ENCODE measurements at places on chromosomes 1 and 21.

DNA sequence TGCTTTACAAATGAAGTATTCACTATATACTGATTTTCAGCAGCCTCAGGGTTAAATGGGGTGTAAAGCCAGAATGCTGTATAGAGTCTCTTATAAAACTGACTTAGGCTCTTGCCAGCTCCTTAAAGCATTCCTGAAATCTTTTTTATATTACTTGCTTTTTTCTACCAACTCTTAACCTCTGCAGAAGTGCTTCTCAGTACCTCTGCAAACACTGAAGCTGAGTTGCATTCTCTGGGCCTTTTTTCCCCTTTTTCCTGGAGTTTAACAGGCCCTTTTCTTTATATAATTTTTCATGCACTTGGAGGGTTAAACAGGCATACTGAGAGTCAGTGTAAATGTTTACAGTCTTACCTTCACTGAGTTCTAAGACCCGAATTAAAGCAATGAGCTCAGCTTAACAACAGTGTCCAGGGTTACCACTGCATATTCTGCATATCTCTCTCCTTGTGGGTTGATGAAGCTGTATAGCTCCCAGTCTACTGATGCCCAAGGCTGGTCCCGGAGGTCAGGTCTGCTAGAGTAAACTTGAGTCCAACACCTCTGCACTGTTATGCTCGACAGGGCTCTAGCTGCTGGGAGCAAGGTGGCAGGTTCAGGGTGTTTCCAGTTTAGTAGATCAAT lies 40.9 kb upstream of the CFAP126 start:
- DNase-seq: no peak

DNA sequence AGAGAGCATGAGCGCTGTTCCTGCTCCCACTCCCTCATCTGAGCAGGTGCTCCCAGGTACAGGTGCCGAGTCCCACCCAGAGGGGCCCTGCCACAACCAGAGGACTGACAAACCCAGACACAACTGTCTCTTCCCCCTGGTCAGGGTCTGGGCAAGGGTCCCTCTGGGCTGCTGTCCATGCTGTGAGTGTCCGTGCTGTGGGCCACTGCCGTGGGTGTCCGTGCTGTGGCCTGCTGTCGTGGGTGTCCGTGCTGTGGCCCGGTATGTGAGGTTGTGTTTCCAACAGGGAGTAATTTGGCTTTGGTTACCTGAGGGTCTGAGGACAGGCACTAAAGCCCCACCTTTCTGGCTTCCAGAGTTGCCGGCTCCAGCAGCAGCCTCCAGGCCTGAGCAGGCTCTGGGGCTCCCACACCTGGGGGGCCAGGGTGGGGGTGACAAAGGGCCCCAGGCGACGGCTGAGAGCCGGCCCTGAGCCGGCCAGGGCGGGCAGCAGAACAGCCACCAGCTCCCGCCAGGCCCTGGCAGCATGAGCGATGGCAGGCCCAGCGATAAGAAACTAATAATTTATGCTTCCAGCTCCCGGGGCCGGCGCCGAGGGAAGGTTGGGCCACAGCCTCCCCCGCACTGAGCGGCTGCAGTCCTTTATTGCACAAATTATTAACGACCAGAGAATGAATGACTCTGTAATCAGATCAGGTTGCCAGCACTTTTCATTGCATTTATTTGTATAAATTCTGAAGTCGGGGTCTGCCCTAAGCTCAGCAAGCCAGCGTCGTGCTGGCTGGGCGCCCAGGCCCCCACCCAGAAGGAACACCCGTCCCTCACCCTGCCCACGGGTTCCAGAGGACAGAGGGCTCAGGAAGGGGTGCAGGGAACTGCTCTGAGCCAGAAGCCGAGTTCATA lies 7.3 kb upstream of the SAMD11 start:
- no peak for DNase-seq

- DNase-seq: no peak
Measured at GRCh38 chr1:5720484-5720883, 271.7 kb downstream of the NPHP4 start.

- no peak for DNase-seq
Measured at GRCh38 chr21:18617291-18617690, 213.7 kb upstream of the TMPRSS15 start.

GRCh38 chr21:30166705-30167104 lies at the start of gene CLDN17:
Gene CLDN17, minus strand, starts transcription at chr21:30166805. Its CDS starts 188 bp downstream, at chr21:30166617.
- no peak for DNase-seq

DNA sequence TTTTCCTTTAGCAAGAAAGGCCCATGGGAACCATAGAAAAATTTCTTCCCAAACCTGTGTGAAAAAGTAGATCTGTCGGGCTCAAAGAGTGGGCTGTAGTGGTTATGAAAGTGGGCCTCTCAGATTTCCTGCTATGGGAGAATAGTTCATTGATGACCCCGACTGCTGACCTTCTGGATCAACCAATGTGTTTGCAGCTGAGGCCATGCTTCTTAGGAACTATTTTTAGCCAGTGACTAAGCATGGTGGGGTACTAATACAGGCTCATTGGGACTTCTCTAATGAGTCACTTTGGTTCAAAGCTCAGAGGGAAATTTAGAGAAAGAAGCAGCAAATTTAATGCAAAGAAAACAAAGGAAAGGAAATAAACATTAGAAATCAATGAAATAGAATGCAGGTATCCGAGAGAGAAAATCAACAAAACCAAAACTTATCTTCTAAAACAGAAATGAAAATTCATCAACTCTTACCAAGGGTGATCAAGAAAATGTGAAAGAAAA lies 12.6 kb upstream of the PSMA5 start:
- no peak for DNase-seq

- no peak for DNase-seq
Measured at GRCh38 chr1:9316080-9316444, 23.4 kb downstream of the SPSB1 start.

DNA sequence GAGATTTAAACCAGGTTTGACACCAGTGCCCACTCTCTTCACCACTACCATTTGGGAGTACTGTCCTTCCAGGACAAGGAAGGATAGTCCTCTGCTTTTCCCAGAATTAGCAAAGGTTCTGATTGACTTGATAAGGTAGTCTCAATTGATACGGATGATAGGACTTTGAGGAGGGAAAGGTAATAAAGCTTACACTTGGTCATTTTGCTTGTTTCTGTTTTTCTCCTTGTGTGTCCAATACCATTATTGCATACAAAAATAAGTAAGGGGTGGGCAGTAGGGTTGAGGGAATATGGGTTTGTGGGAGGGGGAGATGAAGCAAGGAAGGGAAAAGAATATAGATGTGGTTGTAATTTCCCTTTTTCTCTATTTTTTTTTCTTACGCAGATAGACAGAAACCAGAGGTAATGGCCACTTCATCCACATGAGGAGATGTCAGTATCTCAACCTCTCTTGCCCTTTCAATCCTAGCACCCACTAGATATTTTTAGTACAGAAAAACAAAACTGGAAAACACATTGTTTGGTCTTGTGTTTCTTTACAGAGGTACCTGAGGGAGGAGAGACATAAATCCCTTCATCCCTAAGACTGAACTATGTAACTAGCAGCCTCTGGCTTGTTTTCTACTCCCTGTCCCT lies 2.6 kb downstream of the C1orf56 start:
- no peak for DNase-seq

DNA sequence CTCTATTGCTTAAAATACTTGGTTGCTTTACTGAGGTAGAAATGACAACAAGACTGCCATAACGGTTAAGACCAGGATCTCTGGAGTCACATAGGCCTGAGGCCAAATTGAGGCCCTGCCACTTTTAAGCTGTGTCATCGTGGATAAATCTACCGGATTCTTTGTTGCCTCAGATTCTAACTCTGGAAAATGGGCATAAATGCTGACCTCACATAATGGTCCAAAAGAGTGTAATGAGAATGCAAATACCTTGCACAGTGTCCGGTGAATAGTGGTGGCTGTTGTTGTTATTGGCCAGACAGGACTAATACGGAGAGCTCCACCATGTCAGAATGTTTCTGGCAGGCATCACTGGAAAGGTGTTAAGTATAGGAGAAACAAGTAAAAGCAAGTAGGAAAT lies 346.1 kb downstream of the LMO4 start:
- no peak for DNase-seq

DNA sequence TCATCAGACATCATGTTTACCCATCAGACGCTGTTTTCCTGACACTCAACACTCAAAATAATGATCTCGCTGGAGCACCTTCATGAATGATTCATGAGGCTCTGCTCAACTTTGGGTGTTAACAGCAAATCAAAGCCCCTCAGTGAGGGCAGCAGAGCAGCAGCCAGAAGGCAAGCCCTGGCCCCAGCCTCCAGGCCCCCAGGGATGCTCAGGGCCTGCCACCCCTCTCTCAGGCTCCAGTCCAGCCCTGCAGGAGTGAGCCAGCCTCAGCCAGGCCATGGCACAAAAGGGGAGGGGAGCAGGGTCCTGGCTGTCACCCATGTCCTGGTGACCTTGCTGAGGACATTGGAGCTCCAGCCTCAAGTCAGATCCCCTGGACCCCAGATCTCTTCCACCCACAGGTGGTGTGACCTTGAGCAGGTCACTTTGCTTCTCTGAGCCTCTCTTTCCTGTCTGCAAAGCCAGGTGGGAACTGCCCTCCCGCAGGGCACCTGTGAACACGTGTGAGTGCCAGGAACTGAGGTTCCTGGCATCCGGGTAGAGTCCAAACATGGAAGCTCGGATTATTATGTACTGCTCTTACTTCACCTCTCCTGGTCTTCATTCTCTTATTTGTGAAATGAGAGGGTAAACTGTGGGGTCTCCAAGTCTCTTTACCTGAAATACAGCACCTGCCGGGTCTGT lies 161.6 kb upstream of the VAMP3 start:
- no peak for DNase-seq

DNA sequence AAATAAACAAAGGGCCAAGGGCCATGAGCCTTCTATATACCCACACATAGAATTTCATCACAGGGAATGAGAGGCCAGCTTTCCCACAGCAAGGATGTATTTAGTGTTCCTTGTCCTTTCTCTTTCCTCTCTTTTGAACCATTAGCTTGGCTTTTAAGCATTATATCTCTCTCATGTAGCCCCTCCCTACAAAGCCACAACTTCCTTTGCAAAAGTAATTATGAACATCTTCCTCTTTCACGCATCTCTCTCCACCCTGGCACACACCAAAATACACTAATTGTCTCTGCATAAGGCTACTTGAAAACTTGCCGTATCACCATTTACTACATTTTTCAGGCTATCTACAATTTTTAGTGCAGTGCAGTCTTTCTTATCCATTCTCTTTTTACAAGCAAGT lies 1.9 kb upstream of the AK5 start:
- no peak for DNase-seq

DNA sequence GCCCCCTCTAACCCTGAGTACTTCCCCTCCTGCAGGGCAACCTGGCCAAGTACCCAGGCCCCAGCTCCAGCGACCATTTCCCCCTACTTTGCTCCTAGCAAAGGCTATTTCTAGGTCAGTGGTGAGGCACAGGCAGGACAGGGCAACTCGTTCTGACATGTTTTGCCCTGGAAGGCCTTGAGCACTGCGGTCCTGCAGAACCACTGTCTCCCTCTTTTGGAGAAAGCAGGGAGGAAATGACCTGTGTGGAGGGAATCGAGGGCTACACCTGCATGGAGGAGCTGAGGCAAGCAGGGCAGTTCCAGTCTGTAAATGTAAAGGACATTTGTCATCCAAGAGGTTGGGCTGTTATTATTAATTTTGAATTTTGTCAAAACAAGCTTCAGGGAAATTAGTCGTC lies 99.1 kb downstream of the PPIAL4G start:
- no peak for DNase-seq

GRCh38 chr1:233114159-233114558 lies 163.7 kb downstream of the NTPCR start:
- DNase-seq: no peak

- no peak for DNase-seq
Measured at GRCh38 chr1:12406211-12407021, 176.6 kb downstream of the VPS13D start.

DNA sequence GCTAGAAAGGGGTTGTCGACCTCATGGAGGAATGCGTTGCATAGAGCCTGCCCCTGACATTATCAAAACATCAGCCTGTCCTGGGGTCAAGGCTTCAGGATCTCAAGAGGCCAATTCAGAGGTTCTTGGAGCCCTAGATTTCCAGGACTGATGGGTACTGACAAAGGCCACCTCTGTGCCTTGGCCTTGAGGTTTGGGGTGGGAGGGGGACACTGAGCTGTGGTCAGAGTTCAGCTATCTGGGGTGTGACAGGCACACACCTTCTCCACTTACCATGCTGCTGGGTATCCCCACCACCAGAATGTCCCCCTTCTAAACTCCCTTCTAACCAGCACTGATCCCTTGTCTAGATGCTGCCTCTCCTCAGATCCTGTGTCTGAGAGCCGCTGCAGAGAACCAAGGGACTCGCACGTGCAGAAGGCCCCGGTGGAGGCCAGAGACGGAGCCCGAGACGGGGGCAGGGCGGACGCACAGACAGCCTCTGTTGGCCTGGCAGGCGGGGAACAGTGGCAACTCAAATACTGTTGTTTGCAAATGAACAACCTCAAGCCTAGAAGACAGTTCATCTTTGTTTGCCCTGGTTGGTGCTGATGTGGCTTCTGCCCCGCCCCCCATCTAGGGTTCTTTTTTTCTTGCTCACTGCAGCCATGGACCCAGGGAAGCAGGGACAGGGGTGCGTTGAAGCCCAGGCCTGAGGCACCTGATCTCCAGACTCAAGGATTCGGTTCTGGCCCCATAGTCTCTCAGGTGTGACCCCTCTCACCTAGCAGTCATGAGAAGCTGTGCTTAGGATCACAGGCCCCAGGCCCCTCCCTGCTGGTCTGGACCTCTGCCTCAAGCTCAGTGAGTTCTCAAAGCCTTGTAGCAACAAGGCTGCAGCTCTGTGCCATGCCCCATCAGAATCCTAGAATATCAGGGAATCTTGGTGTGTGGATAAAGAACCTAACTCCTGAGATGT lies 28.1 kb upstream of the CSF1 start:
- DNase-seq: no peak

DNA sequence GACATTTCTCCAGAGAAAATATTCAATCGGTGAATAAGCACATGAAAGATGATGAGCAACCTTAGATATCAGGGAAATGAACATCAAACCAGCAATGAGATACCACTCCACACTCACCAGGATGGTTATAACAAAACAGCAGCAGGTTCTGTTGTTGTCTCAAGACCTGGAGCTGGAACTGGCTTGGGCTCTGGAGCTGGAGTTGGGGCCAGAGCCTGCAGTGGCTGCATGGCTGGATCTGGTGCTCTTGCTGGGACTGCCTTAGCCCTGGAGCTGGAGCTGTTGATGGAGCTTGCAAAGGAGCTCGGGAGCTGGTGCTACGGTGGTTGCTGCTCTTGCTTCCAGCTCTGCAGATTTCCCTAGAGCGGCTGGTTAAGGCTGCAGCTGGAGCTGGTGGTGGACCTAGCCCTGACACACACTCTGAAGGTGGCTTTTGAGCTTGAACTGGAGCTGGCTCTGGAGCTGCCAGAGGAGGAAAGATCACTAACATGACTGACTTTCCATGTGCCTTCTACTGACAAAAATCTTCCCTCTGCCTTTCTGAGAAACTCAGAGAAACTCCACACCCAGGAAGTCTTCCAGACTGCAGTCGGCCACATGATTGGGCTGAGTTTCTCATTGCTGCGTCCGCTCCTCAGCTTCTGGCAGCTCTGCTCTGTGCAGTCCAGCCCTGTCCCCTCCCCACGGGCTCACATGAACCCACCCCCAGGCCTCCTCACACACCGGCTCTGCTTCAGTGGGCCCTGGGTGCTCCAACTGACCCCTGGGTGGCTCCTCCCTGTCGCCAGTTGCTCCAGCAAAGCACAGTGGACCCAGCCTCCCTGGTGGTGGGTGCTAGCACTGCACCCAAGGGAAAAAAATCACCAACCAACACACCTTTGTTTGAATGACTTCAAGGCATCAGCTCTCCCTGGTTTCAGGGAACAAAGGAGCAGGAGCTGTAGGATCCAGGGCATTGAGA lies 139.1 kb upstream of the FMN2 start:
- DNase-seq: peak; percentile 11

GRCh38 chr1:67942274-67942673 lies 108.2 kb downstream of the DIRAS3 start:
- no peak for DNase-seq
